SW480 (cell line): ENCODE measurements at places on chromosomes 4 and X.

- DNase-seq = no peak
These were observed 161.5 kb downstream of the CPE start for GRCh38 chr4:165540206-165540830.

- DNase-seq = no peak
These were observed 19.4 kb upstream of the HGFAC start for GRCh38 chr4:3422241-3422801.

- peak; percentile 67 for DNase-seq
These were observed 16.4 kb upstream of the RUFY3 start for GRCh38 chr4:70705183-70706043.

GRCh38 chr4:86185659-86186058, 174.2 kb downstream of the MAPK10 start:
- DNase-seq = no peak

DNA sequence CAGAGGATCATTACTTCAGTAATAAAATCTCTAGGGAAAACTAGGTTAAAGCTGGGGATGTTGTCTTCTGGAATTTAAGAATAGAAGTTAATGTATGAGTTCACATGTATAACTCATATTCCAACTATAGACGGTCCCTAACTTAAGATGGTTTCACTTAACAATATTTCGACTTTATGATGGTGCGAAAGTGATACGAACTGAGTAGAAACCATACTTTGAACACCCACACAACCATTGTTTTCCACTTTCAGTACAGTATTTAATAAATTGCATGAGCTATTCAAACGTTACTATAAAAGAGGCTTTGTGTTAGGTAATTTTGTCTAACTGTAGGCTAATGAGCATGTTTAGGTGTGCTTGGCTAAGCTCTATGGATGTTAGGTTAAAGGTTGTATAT, 38.7 kb downstream of the CCSER1 start:
- DNase-seq = no peak

DNA sequence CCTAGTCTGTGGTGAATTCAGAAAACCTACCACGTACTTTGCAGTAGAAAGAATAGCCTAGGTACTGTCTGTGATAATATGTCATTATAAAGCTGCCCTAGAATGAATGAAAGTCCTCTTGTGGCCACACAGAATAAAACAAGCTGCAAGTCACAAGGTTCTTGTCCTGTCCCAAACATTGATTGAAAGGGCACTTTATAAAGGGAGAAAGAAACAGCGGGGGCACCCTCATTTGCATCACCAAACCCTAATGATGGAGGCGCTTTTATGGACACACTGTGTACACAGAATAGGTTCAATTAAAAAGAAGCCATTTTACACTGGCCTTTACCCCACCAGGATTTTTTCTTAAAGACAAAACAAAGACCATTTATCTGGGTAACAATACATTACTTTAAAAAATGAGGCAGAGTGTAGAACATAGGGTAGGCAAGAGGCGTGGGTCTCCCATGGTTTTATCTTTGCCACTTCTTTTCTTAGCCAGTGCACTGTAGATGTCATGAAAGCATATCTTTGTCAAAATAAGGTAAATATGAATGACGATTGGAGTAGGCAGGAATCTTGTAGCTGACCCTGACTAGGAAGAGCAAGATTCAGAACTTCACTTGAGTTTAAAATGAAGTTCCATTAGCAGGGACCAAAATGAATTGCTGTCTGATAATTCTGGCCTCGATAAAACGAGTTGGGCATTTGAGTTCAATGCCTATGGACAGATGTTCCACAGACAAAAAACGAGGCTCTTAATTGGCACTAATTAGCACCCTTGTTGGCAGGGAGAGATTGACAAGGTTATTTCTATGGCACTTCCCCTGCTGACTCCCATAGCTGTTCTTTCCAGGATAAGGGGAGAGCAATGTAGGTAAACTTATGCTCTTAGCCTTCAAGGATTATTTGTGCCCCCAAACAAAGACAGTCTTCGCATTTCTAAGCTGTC, 365.1 kb downstream of the AFF2 start:
- DNase-seq = peak; percentile 5
